Non-pigmented ciliary epithelial cell (primary cell): ENCODE measurements at places on chromosomes 2 and 18.

DNA sequence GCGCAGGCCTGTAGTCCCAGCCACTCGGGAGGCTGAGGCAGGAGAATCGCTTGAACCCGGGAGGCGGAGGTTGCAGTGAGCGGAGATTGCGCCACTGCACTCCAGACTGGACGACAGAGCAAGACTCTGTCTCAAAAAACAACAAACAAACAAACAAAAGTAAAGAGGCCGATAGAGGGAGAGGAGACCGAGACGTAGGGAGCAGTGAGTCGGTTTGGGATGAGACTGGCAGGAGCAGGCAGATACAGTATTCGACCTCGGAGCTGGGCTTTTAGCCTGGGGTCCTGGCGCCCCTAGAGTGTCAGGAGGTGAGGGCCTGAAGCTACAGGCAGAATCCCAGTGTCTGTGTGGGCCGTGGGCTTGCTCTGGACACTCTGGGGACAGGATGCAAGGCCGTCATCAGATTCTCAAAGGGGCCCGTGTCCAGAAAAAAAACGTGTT is 51.2 kb downstream of the SLC4A1AP start:
- DNase-seq: no peak

GRCh38 chr2:8549942-8550341 is 131.9 kb upstream of the ID2 start:
- DNase-seq: no peak

GRCh38 chr2:223076573-223076972 is 24.6 kb downstream of the KCNE4 start:
- no peak for DNase-seq

GRCh38 chr18:25126751-25127150 is 225.2 kb downstream of the ZNF521 start:
- DNase-seq: no peak

DNA sequence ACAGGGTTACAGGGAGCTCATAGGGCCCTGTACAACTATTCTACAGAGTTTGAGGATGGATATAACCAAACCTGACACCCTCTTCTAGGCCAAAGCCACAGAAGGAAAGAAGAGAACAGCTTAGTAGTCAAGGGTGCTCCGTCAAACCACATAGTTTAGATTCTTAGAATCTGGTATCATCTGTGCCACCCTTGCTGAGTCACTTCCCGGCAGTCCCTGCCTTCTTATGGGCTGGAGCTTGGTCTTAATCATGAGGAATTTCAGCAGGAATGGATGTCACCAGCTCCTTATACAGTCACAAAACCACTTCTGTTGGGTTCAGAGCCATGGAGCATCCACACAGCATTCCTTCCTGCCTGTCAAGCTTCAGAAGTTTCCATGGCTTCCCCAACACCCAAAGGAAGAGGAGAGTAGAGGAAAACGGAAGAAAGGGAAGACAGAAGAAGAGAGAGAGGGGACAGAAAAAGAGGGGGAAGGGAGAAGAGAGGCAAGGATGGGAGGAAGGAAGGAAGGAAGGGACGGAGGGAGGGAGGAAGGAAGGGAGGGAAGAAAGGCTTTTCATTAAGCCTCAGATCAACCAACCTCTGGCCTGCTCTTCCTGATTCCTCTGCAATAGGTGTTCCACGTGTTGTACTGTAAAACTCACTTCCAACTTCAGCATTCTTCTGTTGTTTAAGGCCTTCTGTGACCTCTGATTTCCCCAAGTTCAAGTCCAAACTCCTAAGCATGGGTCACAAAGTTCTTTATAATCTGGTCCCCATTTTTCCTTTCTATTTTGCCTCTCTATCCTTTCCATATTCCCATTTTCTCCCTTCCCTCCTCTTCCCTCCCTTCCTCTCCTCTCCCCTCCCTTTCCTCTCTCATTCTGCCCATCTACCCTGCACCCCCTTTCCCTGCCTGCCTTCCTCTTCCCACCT is 246.1 kb upstream of the TNP1 start:
- DNase-seq: peak; percentile 88

DNA sequence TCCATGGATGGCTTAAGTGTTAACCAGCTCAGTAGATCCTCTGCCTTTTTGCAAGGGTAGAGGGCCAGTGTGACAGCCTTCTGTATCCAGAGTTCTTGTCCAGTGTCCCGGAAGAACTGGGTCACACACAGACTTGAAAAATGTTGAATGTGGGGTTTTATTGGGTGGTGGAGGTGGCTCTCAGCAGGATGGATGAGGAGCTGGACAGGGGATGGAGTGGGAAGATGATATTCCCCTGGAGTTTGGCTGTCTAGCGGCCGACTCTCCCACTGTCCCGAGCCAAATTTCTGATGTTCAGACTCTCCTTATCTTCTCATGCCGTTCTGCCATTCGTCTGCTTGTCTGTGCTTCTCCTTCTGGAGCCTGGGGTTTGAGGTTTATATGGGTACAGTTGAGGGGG is 72.6 kb downstream of the MYO3B start:
- DNase-seq: no peak

- peak; percentile 9 for DNase-seq
These were observed 307.1 kb downstream of the GRB14 start for GRCh38 chr2:164314148-164314547.

DNA sequence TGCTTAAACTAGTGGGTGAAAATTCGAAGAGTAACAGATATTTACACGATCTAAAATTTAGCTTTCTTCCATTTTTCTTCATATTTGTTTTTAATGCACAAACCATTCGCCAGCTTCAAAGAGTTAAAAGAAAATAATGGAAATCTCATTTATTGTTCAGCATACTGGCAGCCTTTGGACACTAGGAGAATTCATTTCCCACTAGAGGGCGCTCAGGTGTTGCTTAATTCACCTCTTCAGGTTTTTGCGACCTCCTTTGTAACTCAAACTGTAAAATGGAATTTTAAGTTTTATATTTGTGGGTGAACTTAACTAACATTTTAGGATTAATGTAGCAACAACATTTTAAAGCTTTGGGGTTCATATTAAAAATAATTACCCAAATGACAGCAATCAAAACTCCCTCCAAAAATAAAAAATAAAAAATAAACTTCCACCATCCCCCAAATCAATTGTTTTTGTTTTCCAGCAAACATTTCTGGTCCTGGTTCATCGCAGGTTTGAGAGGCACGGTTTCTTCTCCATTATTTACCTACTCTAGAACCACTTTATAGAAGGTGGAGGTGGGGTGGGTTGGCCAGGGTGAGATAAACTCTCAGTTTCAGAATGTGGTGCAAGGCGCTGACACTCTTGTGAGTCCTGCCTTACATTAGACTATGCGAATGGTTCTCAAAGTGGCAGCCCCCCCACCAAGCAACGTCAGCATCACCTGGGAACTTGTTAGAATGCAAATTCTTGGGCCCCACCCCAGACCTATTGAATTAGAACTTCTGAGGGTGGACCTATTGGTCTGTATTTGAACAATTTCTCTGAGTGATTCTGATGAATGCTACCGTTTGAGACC is 24.7 kb upstream of the PNPT1 start:
- no peak for DNase-seq

DNA sequence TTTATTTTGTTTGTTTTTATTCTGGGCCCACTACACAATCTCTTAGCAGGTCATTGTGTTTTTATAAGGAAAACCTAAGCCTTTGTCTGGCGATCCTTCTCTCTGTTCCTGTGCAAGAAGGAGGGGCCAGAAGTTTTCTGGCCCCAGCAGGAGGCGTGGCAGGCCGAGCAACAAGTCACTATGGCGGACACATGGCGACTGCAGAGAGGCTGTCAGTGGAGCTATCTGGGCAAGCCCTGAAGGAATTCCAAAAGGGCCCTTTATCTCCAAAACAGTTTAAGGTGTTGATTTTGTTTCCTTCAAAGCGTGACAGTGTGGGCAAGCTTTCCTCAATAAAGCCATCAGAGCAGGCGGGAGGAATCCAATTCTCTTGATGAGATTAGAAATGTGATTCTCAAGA is 118.8 kb upstream of the CTAGE1 start:
- no peak for DNase-seq

- no peak for DNase-seq
These were observed at the start of gene ING5 for GRCh38 chr2:241701399-241702154. ING5 (plus strand) TSS chr2:241702039; CDS start chr2:241702066, 27 bp downstream.

- no peak for DNase-seq
These were observed 64.5 kb upstream of the ADAM23 start for GRCh38 chr2:206378835-206379234.

- no peak for DNase-seq
These were observed 324.8 kb upstream of the CHAC2 start for GRCh38 chr2:53442783-53443182.

DNA sequence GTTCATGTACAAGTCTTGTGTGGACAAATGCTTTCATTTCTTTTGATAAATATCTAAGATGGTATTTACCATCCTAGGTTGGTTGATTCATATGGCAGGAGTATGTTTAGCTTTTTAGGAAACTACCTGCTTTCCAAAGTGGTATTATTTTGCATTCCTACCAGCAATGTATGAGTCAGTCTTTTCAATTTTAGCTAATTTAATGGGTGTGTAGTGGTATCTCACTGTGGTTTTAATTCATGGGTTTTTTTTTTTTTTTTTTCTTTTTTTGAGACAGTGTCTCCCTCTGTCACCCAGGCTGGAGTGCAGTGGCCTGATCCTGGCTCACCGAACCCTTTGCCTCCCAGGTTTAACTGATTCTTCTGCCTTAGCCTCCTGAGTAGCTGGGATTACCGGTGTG is 4.2 kb downstream of the ZNF512 start:
- no peak for DNase-seq

- no peak for DNase-seq
These were observed 7.4 kb upstream of the MBP start for GRCh38 chr18:77140030-77140429.

GRCh38 chr2:70991142-70991541 is 3.5 kb downstream of the TEX261 start:
- DNase-seq: no peak

- no peak for DNase-seq
These were observed at the start of gene PLCD4 for GRCh38 chr2:218607436-218608115. PLCD4 (plus strand) TSS chr2:218607899; CDS start chr2:218615740, 7,841 bp downstream.

DNA sequence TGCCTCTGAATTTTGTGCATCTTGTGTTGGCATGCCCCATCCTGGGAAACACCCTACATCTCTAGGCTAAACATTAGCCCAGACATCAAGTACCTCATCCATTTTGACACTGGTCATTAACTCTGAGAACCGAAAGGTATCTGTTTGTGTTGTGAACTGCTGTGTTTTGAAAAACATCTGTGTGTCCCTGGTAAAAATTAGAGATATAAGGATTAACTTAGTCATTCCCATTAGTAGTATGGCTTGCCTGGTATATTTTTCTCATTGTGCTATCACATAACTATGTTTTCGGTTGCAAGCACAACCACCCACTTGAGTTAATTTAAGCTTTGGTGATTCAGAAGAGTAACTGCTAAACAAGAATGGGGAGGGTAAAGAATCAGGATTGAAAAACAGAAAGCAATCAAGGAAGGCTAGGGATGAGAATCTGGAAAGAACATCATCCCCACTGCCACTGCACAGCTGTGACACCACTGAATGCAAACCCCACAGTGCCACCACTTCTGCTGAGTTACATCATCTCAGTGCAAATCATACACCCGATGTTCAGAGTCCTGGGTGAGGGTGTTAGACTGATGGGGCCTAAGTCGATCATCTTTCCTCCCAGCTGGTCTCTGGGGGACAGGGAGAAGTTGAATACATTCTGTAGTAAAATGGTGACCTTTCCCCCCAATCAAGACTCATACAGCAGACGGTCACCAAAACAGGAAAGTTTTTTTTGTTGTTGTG is 234.0 kb downstream of the EPHA4 start:
- no peak for DNase-seq

DNA sequence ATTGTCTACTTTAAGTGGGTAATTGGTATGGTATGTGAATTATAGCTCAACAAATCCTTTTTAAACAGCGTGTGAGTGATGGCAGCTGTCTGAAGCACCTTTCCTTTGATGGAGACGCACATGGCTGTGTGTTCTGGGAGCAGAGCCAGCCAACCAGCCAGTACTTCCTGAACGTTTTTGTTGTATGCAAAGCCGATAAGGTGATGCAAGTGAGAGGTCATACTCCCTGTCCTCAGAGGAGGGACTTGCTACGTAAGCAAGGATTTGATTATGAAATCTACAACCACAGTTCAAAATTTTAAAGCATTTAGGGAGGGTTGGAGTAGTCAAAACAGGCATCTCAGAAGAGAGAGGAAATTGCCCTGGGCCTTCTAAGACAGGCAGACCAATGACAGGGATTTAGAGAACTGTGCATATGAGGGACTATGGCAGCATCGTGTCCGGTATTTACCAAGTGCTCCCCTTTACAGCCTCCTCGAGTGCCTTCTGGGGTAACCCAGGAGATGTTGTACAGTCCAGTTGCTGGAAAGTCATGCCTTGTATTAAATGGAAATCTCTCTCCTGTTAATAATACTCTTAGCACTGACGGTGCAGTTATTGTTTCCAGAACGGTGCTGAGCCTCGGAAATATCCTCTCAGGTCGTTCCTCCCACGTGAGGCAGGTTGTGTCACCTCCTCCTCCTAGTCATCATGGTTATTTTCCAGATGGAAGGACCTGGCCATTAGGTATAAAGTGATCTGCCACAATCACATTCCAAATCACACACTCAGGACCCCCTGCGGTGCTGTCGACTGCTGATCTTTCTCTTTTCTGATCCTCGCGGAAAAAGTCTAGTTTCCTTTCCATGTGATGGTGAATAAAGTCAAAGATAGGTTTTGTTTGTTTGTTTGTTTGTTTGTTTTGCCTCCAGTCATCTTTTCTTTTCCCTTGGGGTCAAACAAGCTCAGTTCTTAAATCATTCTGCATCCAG is 28.4 kb downstream of the ARHGEF4 start:
- peak; percentile 13 for DNase-seq

DNA sequence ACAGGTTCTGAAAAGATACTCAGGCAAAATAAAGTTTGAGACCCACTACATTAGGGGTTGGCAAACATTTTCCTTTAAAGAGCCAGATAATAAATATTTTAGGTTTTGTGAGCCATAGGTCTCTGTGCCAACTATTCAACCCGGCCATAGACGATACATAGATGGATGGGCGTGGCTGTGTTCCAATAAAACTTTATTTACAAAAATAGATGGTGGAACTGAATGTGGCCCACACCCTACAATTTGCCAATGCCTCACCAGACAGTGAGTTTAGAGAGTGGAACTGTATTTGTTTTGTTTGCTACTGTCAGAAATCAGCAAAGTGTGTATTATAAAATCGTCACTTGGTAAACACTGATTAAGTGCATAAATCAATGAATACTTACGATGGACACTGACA is 78.0 kb downstream of the ACKR3 start:
- no peak for DNase-seq

DNA sequence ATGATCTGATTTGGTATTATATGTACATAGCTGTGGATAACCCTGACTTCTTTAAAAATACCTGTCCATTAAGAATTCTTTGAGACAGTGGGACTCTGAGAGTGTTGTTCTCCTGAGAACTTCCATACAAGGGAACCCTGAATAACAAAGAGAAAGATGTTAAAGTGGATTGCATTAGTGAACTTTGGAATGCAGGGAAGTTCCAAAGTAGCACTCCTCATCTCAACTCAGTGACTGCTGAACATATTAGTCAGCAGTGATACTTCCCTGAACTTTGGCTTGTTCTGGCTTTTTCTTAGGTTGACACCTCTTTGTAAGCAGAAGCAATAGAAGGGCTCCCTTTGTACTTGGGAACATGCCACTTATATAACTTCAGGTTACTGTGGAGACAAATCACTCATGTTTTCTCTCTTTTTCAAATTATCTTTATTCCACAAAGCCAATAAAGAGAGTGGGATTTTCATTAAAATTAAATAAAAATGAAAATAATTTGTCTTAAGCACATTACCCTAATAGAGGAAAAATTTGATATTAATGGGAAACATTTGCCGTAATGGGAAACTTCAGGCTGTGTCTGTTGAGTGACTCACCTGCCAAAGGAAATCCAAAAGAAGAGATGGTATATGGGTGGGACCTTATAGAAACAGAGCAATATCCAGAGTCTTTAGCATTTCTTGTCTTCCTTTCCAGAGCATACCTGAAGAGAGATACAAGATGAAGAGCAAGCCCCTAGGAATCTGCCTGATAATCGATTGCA is 33.3 kb downstream of the CFLAR start:
- DNase-seq: peak; percentile 96

GRCh38 chr2:55152475-55153412 is 79.3 kb downstream of the CLHC1 start:
- DNase-seq: no peak
